NCI-H1048 (cell line): ENCODE measurements at places on chromosomes 12 and 14.

DNA sequence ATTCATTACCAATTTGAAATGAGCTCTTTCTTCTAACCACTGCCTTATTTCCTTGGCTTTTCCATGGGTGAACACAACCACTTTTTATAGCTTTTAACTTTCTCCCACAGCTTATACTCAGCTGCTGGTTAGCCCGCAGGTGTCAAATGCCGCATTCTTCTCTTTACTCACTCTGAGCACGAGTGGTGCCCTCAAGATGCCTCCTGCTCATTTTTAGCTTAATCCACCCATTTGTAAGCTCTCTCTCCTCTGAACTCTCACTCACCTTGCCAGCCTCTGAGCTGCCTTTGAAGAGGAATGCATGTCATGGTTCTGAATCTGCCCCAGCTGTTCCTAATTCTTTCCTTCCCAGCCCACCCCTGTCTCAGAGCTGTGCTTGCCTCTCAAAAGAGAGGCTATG, 449.4 kb upstream of the PRICKLE1 start:
- DNase-seq: no peak

GRCh38 chr14:58082011-58082410, 70.0 kb downstream of the ARMH4 start:
- DNase-seq: no peak

DNA sequence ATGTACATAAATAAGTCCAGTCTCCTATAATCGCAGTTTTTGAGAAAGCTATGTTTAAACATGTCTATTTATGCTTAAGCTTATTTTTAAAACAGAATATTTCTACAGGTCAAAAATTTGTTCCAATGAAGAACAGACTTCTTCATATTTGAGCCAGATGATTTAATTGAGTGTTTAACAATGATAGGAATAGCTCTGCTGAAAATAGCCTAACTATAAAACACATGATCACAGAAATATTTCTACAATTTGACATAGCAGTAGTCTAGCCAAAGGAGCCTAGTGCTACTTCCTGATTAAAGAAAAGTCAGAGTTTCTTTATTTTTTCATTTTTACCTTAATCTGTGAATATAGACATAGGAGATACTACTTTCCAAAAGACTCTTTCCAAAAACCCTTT, 29.4 kb downstream of the DCP1B start:
- no peak for DNase-seq

- DNase-seq: no peak
Observed at GRCh38 chr12:63985456-63985855, 141.0 kb downstream of the SRGAP1 start.

DNA sequence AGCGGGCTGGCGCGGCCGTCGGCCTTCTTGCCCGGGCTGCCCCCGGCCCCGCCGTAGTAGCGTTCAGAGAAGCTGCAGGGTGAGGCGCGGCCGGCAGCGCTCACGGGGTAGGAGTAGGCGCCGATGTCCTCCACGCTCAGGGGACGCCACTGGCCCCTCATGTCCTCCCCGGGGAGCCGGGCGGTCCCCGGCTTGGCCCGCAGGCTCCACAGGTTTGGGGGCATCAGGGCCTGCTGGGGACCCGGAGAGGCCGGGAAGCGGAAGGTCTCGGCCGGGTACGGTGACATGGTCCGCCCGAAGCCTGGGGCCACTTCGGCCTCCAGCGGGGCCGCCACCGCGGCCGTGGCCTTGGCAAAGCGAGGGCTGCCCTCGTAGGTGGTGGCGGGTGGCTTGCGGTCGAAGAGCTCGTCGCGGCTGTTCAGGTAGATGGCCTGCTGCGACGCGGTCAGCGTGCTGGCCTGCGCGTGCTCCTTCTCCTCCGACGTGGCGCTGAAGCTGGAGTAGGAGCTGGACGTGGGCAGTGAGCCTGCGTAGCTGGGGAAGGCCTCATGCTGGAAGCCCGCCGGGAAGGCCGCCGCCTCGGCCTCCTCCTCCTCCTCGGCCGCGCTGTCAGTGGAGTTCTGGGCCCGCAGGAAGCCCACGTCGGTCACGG, 48.7 kb downstream of the BEGAIN start:
- DNase-seq: no peak

DNA sequence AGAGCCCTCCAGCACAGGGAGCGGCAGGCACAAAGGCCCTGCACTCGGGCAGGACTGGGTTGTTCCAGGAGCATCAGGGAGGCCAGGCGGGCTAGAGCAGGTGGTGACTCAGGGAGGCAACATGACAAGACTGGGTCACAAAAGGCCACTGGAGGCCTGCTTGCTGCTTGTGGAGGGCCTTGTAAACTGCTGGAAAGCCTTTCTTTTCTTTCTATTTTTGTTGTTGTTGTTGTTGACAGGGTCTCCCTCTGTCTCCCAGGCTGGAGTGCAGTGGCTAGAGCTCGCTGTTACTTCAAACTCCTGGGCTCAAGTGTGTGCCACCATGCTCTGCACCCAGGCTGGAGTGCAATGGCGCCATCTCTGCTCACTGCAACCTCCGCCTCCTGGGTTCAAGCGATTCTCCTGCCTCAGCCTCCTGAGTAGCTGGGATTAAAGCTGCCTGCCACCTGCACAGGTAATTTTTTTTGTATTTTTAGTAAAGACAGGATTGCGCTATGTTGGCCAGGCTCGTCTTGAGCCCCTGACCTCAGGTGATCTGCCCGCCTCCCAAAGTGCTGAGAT, 11.8 kb upstream of the RCOR1 start:
- no peak for DNase-seq

GRCh38 chr14:70905301-70905700, 2.0 kb upstream of the PCNX1 start:
- no peak for DNase-seq

- no peak for DNase-seq
Observed at GRCh38 chr14:22520796-22521195, 68.2 kb downstream of the DAD1 start.

- no peak for DNase-seq
Observed at GRCh38 chr14:98168211-98168985, 1103.6 kb downstream of the BCL11B start.

DNA sequence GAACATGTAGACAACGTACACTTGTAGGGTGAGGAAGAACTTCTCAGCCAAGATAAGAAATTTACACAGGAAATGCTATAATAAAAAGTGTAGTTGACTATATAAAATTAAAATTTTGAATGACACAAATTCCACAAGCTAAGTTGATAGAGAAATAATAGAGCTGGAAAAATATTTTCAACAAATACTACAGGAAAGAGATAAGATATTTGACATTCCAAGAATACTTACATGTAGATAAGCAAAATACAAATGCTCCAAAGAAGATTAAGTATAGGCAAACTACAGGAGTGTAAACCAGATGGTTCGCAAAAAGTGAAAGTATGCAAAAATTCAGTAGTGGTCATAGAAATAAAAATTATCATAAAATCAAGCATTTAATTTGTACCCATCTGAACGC, 49.2 kb upstream of the ANP32D start:
- DNase-seq: no peak

DNA sequence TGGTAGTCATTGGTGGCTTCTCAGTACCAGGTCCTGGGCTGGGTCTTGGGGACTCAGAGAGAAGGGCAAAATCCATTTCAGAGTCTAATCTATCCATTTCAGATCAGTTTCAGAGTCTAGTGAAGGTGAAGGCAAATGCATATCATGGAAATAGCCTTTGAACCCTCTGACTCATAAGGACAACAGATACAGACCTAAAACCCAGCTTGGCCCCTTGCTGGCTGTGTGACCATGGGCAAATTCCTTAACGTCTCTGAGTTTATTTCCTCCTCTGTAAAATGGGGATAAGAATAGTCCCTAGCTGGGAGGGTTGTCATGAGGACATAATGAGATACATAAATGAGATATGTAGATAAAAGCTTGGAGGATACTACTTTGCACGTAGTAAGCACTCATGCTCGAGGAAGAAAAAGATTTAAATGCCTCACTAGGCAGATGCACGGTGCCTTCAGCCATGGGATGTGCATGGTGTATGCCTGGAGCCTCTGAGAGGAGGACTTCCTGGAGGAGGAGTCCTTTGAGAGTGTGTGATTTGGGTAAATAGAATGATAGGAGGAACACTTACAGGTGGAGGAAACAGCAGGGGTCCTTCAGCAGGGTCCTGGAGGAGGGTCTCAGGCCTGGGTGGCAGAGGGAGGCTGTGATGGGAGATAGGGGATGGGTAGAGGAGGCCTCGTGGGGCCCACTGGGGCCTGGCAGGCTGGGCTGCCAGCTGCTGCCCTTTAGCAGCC, 8.0 kb downstream of the DTX1 start:
- no peak for DNase-seq

- no peak for DNase-seq
Observed at GRCh38 chr12:28603801-28604200, 413.5 kb downstream of the CCDC91 start.

- no peak for DNase-seq
Observed at GRCh38 chr12:68912916-68913315, 20.1 kb downstream of the CPM start.

GRCh38 chr12:6039894-6040601, 84.4 kb downstream of the VWF start:
- DNase-seq: peak; percentile 55

GRCh38 chr14:103546652-103547454, 15.6 kb downstream of the BAG5 start:
- DNase-seq: peak; percentile 17

DNA sequence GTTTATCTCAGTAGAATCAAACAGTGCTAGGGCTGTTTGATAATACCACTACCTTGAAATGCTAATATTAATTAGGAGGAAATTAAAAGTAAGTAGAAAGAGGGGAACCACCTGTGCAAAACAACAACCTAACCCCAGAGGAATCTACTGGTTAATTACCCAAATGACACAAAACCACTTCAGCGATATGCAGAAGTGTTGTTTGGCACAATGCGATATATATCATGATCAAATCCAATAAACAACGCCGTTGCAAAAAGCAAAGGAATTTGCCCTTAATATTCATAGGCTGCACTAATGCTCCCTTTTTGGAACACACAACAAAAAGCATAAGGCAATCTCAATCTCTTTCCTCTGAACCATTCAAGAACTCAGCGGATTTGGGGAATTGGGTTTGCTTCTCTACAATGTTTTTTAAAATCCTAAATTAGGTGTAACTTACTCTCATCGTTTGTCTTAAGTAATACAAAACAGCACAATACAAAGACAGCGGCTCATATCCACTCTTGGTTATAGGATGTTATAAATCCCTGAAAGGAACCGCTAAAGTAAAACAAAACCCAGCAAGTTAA, 1.5 kb downstream of the MAP4K5 start:
- no peak for DNase-seq

GRCh38 chr12:56163533-56164344, 5.6 kb downstream of the MYL6 start:
- no peak for DNase-seq

DNA sequence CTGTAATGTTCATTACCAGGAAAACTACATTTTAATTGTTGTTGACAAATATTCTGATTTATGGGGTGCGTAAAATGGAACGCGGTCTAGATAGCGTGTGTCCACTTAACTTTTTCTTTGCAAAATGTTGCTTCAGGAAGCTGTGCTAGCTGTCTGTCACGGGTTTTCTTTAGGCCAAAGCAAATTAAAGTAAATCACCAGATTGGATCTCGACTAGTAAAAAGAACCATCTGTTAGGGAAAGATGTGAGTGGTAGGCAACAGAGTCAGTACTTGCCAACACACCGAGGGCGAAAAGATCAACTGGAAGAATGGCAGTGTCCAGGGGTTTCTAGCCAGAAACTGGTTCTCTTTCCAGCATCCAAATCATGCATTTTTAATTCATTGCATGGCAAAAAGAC, 404.9 kb upstream of the TMPO start:
- DNase-seq: no peak

DNA sequence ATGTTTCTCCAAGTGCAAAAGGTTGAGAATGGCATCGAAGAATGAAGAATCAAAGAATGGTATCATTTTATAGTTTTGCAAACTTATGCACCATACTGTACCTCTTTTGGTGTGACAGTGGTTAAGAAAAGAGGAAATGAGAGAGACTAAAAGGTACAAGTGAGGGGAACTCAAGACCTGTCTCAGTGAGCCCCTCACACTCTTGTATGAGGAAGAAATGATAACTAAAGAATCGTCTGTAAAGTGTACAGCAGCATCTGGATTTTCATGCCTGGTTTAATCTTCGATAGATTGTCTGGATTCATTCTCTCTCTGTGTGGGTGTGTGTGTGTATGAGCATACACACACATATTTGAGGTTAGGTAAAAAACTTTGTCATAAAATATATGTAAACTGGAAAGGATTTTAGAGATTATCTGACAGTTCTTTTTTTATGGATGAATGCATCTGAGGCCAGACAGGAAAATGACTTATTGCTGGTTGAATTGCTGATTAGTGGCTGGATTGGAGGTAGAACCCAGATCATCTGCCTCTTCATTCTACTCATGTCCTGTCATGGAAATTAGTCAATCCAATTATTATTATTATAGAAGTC, 16.0 kb upstream of the SLC38A2 start:
- no peak for DNase-seq

GRCh38 chr12:102769323-102769916, 147.6 kb downstream of the PAH start:
- peak; percentile 10 for DNase-seq

DNA sequence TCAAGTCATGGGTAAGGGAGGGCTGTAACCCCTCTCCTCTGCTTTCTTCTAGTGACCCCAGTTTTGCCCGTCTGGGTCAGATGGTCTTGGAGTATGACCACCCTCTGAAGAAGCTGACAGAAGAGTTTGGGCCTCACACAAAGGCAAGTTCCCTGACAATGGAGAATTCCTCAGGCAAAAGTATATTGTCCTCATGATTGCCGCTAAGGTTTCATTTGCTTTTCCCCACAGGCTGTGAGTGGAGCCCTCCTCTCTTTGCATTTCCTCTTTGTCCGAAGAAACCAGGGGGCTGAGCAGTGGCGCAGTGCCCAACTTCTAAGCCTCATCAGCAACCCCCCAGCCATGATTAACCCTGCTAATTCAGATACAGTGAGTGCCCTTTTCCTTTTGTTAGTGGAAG, 12.1 kb downstream of the NCKAP1L start:
- DNase-seq: no peak

- no peak for DNase-seq
Observed at GRCh38 chr12:89700191-89700810, 8.3 kb downstream of the ATP2B1 start.

DNA sequence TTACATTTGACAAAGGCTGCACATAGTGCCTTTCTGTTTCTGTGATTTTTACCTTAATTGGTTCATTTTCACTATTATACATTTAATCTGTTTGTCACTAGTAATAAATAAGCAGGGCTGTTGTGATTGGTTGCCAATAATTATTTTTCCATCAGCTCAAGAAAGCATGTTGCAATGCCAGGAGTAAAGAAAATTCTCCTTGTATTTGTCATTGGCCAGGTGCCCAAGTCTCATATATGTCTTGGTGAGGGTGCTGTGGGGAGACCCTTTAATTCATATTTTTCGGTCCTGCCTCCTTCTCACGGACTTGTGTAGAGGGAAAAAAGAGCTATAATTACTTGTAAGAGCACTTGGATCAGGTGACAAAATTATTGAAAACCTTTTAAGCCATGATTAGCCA, 108.0 kb downstream of the KITLG start:
- DNase-seq: no peak

- DNase-seq: no peak
Observed at GRCh38 chr14:90743826-90744225, 72.4 kb downstream of the TTC7B start.

- DNase-seq: no peak
Observed at GRCh38 chr14:101249676-101250036, 311.6 kb upstream of the DIO3 start.
